ENCODE measurements at places on chromosomes 4 and X.
A peak's percentile ranks its signal among the peaks of the same experiment; 100 is the strongest.

- no peak for DNase-seq
Observed at GRCh38 chrX:150159537-150159936, 203.6 kb upstream of the MAMLD1 start.

DNA sequence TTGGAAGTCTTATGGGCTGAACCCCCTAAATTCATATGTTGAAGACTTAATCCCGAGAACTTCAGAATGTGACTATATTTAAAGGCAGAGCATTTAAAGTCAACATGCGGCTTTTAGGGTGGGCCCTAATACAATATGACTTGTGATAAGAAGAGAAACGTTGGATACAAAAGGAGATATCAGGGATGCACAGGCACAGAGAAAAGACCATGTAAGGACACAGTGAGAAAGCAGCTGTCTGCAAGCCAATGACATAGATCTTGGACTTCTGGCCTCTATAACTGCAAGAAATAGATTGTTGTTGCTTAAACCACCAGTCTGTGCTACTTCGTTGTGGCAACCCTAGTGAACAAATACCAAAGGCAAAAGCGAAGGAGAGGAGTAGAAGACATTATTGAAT lies 42.2 kb downstream of the GABRG1 start:
- DNase-seq: no peak

DNA sequence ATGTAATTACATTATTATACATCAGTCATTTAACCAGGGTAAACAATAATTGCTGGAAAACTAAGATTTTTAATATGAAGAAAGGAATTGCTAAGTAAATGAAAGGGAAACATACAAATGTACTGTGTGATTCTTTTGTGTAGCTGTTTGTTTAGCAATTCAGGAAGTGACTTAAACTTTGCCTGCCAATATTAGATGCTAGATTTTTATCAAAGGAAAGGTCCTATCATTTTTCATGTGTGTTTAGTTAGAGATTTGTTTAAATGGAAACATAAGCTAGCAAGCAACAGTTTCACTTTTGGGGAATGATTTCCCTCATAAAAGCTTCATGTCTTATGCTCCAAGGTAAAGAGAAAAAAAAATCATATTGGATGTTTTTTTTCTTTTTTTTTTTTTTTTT lies 95.1 kb upstream of the LIMCH1 start:
- DNase-seq: peak; percentile 46

DNA sequence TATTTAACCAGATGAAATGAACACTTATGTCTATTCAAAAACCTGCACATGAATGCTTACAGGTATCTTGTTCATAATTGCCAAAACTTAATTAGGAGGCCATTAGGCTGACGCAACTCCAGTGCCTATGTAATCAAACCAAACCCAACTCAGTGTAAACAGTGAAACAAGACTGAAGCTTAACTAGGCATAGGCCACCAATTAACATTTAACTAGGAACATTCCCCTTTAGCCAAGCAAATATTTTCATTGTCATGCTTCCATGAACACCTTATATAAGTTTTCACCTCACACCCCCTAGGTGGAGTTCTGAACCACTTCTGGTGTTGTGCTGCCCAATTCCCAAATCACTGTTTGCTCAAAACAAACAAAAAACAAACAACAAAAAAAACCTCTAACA lies 686.0 kb downstream of the STPG2 start:
- peak; percentile 72 for DNase-seq

GRCh38 chr4:74838746-74839370 lies 44.5 kb upstream of the BTC start:
- no peak for DNase-seq

GRCh38 chr4:176256921-176257320 lies 12.1 kb downstream of the ASB5 start:
- DNase-seq: no peak

- no peak for DNase-seq
Observed at GRCh38 chr4:10173037-10173753, 56.6 kb upstream of the WDR1 start.

DNA sequence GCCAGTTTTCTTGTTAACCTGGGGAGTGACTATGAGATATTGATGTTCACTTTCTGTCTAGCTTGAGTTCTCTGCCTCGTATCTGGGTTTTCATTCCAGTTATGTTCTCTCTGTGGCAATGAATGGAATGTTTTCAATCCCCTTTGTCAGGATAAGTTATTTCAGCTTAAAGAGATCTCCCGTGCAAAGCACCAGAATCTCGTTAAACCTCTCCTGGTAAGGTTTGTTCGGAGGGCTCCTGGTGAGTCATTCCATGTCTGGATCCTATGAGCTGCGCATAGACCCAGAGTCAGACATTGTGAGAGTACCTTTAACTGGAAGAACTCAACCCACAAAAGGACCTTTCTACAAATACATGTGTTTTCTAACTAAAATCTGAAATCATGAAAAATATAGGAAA lies 51.0 kb downstream of the KDR start:
- no peak for DNase-seq

DNA sequence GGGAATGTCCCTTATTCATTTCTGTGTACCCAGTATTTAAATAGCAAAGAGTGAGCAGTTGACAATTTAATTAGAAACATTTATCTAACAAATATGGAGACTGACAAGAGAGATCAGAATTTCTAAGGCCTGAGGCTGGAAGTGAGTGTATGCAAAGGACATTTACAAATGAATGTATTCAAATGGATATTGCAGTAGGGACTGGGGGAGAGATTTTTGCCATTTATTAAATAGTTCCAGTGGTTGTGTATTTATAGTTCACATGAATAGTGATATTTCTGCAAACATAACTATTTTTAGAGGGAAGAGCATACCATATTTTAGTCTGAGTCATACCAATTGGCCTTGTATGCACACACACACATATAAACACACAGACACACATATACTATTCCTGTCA lies 592.4 kb downstream of the GLUD2 start:
- no peak for DNase-seq

DNA sequence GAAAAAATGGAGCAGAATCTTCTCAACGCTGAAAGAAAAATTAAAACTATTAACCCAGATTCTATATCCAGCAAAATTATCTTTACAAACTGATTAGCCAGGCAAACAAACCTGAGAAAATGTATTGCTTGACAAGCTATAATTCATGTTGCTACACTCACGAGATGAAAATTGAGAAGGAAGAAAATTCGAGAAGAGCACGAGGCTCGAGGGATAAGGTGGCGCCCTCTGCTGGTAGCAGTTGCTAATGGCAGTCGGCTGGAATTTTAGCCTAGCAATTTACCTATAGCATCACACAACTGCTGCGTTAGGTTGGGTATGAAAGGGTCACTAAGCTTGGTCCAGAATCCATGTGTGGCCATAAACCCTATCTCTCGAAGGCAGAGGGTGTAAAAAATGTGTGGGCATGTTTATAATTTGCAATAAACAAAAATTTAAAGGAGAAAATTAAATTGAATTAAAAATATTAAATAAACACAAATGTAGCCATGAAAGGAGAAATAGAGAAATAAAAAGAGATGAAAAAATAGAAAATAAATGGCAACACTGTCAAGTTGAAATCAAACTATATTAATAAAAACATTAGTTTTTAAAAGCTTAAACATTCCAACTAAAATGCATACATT lies 126.6 kb downstream of the PPP4R3C start:
- peak; percentile 24 for DNase-seq

DNA sequence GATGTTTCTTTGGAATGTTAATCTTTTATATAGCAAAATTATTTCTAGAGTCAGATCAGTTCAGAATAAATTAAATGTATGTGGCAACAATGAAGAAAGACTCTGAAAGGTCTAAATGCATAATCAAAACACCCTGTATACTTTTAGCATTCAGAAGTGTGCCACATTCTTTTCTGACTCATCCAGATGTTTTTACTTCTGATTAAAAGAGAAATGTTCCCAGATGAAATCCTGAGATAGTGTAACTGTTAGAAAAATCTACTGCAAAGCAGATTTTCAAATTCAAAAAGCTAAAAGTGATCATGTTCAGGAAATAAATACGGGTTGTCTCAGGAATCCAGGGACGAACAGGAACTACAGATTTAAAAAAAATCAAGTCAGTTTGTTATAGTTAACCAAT lies 241.4 kb downstream of the GRIA3 start:
- DNase-seq: no peak

GRCh38 chr4:100016191-100016590 lies 66.1 kb upstream of the H2AZ1 start:
- DNase-seq: no peak
